ENCODE measurements at places on chromosomes 2 and 18. TPM values are rescaled to one million over a fixed set of nuclear protein-coding genes. Genes with fewer than 3 reads are reported as not detected.
A peak's percentile ranks its signal among the peaks of the same experiment; 100 is the strongest.

The NCKAP5 gene
- not detected for total RNA-seq

- H3K27me3 ChIP-seq: no peaks in the 10 kb centered on the region
- no peak for DNase-seq
- no peak overlapping the region for H3K27ac ChIP-seq
Measured at GRCh38 chr2:23692263-23692662, 234.7 kb downstream of the ATAD2B start.

The ST8SIA3 gene
- total RNA-seq: not detected

DNA sequence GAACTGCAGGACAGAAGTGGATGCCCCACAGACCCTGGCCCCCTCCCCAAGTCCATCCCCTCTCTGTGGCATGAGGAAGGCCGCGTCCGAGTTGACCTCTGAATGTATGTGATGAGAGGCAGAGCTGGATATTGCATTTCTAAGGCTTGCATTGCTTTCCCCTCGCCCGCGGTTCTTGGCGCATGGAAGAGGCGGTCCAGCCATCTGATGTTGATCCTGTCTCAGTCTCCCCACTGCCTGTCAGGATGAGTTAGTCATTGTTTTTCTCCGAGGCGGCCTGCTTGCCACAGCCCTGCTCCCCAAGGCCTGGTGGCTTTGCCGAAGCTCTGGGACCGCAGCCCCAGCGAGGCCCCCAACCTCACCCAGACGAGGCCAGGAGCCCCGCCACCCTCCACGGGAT lies 88.6 kb downstream of the SMAD7 start:
- H3K27me3 ChIP-seq: no peaks in the 10 kb centered on the region
- H3K36me3 ChIP-seq: no peaks in the 10 kb centered on the region
- no peak for DNase-seq
- H3K27ac ChIP-seq: no peak overlapping the region
- peaks cover 4% of the 10 kb centered on the region for H3K4me1 ChIP-seq
- H3K4me3 ChIP-seq: no peak overlapping the region

GRCh38 chr2:29143657-29144056 lies 28.4 kb downstream of the CLIP4 start:
- peaks cover 25% of the 10 kb centered on the region for H3K4me1 ChIP-seq
- H3K27me3 ChIP-seq: no peaks in the 10 kb centered on the region
- no peak for DNase-seq
- no peak overlapping the region for H3K27ac ChIP-seq
- no peak overlapping the region for H3K4me3 ChIP-seq

GRCh38 chr2:54666634-54667265 lies 56.7 kb upstream of the EML6 start:
- H3K27me3 ChIP-seq: no peaks in the 10 kb centered on the region
- peaks cover 70% of the 10 kb centered on the region for H3K36me3 ChIP-seq
- peaks cover 24% of the 10 kb centered on the region for H3K4me1 ChIP-seq
- no peak overlapping the region for H3K4me3 ChIP-seq
- DNase-seq: no peak

- H3K27me3 ChIP-seq: no peaks in the 10 kb centered on the region
- no peaks in the 10 kb centered on the region for H3K36me3 ChIP-seq
- H3K4me3 ChIP-seq: no peak overlapping the region
- no peaks in the 10 kb centered on the region for H3K4me1 ChIP-seq
- DNase-seq: no peak
Measured at GRCh38 chr2:48738806-48739205, 16.7 kb downstream of the LHCGR start.

DNA sequence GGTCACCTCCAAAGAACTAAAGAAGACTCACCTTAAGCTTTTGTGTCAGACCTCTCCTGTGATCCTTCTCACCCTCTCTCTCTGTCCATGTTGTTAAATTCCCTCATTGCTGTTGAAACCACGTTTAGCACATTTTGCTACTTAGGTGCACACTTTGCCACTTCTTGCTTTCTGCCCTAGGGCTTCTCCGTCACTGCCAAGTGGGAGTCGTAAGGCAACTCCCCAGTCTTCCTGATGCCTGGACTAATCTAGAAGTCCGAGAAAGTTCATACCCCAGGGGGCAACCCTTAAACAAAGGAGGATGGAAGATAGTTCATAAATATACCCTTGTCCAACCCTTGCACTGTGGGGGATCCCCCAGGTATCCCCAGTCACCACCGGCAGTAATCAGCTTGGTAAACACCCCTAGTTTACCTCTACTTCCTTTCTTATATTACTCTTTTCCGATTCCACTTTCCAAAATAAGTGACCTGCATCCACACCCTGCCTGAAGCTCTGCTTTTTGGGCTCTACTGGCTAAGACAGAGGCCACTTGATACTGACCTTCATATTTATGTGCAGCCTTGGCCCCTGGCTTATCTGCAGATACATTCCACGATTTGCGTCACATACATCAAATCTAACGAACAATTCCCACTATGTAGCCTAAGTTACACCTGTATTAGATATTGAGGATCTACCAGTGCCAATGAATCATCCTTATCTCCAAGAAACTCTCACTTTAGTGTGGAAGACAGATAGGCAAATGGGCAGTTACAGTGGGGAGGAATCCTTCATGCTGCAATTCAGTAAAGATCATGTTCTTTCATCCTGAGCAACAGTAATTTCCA lies 776.2 kb downstream of the RNF144A start:
- H3K36me3 ChIP-seq: peaks cover 19% of the 10 kb centered on the region
- H3K27ac ChIP-seq: peak overlapping the region; percentile 94

GRCh38 chr2:136052369-136053362 lies 65.3 kb downstream of the CXCR4 start:
- peak overlapping the region; percentile 53 for H3K4me3 ChIP-seq
- peaks cover 8% of the 10 kb centered on the region for H3K36me3 ChIP-seq
- H3K27me3 ChIP-seq: no peaks in the 10 kb centered on the region

- H3K36me3 ChIP-seq: no peaks in the 10 kb centered on the region
- DNase-seq: no peak
- H3K27me3 ChIP-seq: peaks cover 27% of the 10 kb centered on the region
- no peak overlapping the region for H3K4me3 ChIP-seq
- H3K27ac ChIP-seq: no peak overlapping the region
- H3K4me1 ChIP-seq: peaks cover 3% of the 10 kb centered on the region
Measured at GRCh38 chr2:197798187-197798586, 6.2 kb upstream of the PLCL1 start.

All from activated T-helper 1 cell treated with anti-CD3 and anti-CD28 coated beads, Interleukin-12 subunit alpha, Interleukin-12 subunit beta, Interleukin-2, Interleukin-4 antibody, amounts not matched to agents 30 ng/mL and 10 ng/mL and 1 ng/mL, durations not matched to agents 14 hours and 24 hours and 36 hours (primary cell).